Activated CD8-positive, alpha-beta memory T cell treated with anti-CD3 and anti-CD28 coated beads for 1 hour (primary cell): ENCODE measurements at places on chromosomes 16 and 17.

DNA sequence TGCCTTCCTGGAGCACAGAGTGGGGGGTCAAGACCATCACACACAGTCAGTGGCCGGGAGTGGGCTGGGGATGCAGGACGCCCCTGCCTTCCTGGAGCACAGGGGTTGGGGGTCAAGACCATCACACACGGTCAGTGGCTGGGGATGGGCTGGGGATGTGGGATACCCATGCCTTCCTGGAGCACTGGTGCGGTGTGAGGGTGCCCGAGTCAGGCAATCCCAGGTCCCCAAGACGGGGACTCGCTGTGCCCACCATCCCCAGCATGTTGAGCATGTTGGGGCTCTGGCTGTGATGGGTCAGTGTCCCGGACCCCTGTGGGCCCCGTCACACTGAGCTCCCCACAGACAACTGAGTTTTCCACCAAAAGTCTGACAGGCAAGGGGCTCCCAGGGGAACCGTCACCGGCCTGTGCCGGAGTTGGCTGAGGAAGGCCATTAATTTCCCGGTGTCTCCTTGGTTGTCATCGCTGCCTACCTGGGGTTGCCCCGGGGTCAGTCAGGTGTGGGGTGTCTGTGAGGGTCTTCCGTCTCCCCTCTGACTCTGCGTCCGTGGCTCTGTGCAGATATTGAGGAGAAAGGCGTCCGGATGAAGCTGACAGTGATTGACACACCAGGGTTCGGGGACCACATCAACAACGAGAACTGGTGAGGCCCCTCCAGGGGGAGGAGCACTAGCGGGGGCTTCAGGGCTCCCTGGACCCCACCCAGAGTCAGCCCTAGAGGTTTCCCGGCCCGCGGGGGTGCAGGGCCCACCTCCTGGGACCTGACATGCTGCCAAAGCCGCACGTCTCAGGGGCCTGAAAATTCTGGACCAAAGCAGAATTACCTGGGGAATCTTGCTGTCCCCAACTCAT lies 347.1 kb downstream of the SEC14L1 start:
- DNase-seq: no peak

DNA sequence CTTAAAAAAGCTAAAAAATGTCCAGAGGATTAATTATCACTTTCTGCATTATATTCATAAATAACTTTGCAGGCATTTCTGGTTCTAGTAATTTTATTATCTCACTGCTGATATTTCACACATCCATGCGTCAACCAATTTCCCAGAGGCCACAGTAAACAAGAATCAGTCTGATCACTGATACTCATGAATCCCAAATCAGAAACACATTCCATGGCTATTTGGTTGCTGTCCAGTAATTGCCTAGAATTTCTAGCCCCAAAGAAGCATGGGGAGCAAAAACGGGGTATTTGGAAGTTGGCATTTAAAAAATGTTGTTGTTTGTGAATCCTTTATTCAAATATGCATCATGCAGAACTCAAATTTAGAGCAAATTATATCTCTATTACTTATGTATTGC lies 244.8 kb downstream of the CDH8 start:
- no peak for DNase-seq

DNA sequence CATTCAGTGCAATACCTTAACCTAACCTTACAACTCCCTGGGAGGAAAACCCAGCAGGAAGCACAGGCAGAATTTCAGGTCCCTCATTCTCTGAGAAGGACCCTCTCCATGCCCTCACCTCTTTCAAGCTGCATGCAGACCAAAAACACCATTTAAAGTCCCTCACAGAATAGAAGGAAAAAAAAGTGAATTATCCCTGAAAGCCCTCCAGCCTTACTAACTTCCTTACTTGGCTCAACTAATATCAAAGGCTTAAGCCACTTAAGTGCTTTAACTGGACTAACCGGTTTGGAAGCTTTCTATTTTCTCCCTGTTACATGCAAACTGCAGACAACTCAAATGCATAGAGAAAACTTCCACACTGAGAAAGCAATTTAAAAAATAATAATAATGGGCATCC lies 60.5 kb downstream of the ADAMTS18 start:
- no peak for DNase-seq

- DNase-seq: no peak
These were observed 14.3 kb upstream of the NAGLU start for GRCh38 chr17:42521666-42522262.

DNA sequence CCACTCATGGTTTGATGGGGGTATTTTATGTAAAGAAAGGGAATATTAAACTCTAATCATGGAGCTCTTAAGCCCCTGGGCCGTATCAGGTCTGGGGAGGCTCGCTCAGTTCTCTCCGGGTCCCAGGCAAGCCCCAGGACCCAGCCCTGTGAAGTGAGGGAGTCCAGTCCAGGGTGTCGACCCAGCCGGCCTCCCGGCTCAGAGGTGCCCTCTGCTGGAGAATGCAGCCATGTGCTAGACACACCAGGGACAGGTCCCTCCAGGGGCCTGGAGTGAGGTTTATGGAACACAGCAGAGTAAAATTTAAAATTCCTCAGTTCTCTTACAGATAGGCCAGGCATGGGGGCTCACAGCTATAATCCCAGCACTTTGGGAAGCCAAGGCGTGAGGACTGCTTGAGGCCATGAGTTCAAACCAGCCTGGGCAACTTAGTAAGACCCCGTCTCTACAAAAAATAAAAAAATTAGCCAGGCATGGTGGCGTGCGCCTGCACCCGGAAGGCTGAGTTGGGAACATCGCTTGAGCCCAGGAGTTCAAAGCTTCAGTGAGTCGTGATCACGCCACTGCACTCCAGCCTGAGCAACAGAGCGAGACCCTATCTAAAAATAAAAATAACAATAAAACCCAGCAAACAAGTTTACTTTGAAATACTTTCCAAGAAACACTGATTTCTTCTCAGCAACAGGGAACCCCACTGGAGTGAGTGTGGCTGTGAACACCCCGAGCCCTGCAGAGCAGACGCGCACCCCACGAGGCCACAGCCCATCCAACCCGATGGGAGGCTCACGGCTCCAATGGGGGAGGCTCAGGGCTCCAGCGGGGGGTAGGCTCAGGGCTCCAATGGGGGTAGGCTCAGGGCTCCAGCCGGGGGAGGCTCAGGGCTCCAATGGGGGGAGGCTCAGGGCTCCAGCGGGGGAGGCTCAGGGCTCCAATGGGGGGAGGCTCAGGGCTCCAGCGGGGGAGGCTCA lies 72.2 kb downstream of the ZNF778 start:
- DNase-seq: peak; percentile 33

DNA sequence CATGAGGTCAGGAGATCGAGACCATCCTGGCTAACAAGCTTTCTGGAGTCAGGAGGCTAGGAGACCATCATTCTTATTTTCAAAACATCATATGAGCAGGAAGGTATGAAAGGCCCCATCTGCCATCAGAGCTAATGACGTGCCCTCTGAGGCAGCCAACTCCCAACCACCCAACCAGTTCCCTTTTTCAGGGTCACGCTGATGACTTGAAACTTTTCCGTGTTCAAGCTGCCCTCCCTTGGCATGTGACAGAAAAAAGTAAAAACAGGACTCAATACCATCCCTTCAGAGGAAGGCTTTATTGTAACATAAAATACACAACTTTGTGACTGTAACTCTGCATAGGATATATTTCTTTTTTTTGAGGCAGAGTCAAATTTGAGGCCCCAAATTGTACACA lies 4.6 kb upstream of the GHDC start:
- no peak for DNase-seq

GRCh38 chr16:78638371-78638770 lies 538.9 kb downstream of the WWOX start:
- no peak for DNase-seq
